ENCODE measurements at places on chromosomes 7 and 10.

DNA sequence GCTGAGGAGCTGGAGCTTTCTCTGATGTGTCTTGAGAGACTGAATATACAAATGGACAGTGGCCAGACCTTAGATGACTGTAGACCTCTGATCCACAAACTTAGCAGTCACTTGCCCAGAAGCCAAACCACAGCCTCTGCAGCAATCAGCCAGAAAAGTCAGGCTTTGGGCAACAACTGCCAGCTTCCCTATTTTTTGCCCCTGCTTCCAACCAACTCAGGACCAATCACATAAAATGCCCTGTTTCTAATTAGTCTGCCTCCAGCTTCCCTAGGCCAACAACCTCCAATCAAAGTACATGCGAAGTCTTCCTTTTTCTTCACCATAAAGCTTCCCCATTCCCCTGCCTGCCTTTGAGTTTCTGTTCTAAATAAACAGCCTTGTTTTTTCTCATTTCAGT is 37.8 kb upstream of the CACUL1 start:
- no peak for DNase-seq

- DNase-seq: no peak
Measured at GRCh38 chr10:129958629-129959543, 5.2 kb downstream of the EBF3 start.

DNA sequence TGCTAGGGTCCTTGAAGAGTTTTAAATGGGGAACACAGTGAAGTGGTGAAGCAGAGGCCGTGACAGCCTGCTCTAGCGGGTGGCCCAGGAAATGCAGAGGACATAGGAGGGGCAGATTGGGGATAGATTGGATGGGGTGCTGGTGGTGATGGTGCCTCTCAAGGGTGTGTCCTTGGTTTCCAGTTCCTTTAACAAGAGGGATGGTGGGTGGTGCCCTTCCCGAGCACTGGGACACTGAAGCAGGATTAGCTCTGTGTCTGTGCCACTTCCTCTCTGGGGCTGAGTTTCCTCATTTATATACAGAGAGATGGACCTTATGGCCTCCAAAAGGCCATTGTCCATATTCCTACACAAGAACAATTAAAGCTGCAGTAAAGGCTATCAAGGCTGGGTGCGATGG is 285.5 kb downstream of the TCF7L2 start:
- DNase-seq: no peak

GRCh38 chr7:41973202-41973730 is 263.7 kb downstream of the GLI3 start:
- DNase-seq: no peak

- DNase-seq: no peak
Measured at GRCh38 chr10:51920672-51921071, 221.3 kb upstream of the CSTF2T start.

GRCh38 chr10:70669015-70669414 is 3.3 kb upstream of the ADAMTS14 start:
- DNase-seq: no peak

DNA sequence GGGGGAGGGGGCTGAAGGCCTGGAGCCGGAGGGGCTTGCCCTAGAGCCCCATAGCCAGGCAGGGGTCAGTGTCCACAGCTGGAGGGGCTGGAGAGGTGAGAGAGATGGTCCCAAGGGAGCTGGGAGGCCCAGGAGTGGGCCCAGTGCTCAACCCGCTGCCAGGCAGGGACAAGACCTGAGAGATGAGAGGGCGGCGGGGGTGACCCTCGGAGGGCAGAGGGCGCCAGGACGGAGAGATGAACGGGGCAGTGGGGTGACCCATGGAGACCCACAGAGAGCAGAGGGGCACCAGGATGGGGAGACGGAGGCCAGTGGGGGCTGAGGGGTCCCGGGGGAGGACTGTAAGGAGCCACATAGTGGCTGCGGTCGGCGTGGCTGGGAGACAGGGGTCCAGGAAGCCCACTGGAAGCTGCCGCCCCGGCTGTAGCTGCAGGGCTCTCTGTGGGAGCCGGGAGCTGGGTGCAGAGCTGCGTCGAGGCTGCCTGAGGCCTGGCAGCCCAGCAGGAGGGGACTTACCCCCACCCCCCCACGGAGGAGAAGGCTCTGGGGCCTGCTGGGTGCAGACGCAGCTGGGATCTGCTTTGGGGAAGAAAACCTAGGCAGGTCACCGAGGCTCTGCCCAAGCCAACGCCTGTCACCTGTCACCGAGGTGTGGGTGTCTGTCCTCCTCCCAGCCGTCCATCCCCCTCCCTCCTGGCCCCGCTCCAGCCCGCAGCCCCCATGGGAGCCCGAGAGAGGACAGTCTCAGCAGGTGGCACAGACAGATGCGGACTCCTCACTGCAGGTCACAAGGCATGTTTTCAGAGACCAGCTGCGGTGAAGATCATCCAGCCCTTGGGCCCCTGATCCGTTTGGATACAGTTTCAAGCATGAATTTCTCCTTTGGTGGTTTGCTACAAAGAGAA is 25.1 kb downstream of the PWWP2B start:
- DNase-seq: no peak

GRCh38 chr7:69399401-69399800 is 198.9 kb upstream of the AUTS2 start:
- peak; percentile 80 for DNase-seq

GRCh38 chr10:21021843-21022594 is 124.9 kb upstream of the NEBL start:
- DNase-seq: no peak

DNA sequence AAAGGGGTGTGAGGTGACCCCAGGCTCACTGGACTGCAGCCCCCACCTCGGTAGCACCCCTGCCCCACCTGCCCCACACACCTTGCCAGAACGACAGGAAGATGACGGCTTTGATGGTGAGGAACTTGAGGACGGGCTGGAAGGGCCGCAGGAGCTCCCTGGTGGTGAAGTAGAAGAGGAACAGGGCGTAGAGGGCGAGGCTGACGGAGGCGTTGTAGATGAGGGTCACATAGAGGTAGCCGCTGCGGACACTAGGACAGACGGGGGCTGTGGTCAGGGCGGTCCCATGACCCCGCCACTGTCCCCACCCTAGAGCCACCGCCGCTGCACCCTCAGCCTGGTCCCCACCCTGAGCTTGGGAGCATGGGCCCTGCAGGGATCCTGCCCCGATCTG is 7.6 kb downstream of the TMEM184A start:
- DNase-seq: no peak

- DNase-seq: no peak
Measured at GRCh38 chr7:90067171-90067570, 87.1 kb upstream of the STEAP1 start.

DNA sequence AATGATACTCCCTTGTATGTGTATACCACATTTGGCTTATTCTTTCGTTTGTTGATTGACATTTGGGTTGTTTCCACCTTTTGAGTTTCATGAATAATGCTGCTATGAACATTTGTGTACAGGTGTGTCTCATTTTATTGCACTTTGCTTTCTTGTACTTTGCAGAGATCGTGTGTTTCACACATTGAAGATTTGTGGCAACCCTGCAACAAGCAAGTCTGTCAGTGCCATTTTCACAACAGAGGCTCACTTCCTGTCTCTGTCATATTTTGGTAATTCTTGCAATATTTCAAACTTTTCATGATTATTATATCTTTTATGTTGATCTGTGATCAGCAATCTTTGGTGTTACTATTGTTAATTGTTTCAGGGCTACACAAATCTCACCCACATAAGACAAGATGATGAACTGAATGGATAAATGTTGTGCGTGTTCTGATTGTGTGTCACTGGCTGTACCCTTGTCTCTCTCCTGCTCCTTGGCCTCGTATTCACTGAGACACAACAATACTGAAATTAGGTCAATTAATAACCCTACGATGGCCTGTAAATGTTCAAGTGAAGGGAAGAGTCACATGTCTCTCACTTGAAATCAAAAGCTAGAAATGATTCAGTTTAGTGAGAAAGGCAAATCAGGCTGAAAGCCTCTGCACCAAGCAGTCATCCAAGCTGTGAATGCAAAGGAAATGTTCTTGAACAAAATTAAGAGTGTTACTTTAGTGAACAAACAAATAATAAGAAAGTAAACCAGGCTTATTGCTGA is 133.6 kb upstream of the JCAD start:
- no peak for DNase-seq

- peak; percentile 78 for DNase-seq
Measured at GRCh38 chr7:54788664-54789063, 29.7 kb upstream of the SEC61G start.

DNA sequence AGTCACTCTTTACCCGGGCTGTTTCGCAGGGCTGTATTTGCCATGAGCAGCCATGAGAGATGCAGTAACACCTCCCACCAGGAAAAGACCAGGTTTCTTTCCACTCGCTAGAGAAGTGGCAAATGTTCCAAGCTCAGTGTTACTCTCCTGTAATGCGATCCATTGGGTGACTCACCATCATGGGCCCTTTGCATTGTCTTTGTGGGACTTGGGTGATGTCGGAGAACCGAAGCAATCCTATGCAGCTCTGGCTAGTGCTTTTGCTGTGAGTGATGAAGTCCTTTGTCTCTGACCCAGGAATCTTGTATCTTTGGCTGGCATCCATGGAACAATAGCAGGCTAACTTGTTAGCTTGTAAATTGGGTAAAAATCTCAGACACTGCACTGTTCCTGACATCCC is 40.0 kb downstream of the GHRHR start:
- DNase-seq: no peak

DNA sequence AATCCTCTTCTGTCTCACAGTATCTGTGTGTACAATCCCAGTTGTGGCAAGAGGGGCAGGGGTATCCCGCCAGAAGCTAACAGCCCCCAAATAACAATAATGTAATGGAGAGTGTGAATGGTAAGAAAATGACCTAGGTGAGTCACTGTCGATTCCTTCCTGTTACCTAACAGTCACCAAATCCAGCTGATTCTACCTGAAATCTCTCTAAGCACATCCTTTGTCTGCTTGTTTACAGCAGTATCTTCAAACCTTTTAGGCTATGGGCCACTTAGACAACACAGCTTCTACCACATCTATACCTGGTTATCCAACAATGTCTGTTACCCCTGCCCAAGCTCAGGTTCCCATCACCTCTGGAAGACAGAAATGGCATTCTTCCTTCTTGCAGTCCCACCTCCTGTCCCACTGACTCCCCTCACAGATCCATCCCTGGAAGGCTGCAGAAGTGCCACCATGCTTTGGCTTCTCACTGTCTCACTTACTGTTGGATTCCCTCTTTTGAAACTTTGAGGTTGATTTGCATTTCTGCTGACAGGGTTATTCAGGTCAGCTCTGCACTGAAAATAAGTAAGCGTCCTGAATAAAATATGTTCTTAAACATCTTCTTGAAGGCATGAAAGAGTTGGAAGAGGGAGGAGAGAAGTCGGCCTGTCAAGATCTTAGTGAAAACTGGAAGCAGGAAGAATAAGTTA is 13.1 kb downstream of the PIP4K2A start:
- no peak for DNase-seq

All from A673 (cell line).